Stomach (tissue), 19 donors: ENCODE measurements at places on chromosomes 2 and 18.

DNA sequence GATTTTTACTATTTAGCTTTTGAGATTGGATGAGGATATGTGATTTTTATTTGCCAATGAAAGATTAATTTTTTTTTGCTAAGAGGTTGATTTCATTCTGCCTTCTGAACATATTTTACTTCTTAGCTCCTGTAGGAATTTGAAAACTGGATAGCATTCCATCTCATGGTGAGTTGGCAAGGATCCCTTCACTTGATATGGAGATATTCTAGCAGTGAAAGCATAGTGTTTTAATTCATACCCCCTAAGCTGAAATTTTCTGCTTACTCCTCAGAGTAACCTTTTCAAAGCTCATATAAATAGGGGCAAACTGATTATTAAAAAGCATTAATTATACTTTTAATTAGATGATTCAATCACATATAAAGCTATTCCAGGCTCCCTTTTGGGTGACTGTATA lies 61.0 kb upstream of the KCNJ3 start:
- H3K27ac ChIP-seq: no peak overlapping the region
- no peaks in the 10 kb centered on the region for H3K27me3 ChIP-seq
- no peak overlapping the region for H3K4me3 ChIP-seq
- H3K36me3 ChIP-seq: no peaks in the 10 kb centered on the region
- no peaks in the 10 kb centered on the region for H3K4me1 ChIP-seq

DNA sequence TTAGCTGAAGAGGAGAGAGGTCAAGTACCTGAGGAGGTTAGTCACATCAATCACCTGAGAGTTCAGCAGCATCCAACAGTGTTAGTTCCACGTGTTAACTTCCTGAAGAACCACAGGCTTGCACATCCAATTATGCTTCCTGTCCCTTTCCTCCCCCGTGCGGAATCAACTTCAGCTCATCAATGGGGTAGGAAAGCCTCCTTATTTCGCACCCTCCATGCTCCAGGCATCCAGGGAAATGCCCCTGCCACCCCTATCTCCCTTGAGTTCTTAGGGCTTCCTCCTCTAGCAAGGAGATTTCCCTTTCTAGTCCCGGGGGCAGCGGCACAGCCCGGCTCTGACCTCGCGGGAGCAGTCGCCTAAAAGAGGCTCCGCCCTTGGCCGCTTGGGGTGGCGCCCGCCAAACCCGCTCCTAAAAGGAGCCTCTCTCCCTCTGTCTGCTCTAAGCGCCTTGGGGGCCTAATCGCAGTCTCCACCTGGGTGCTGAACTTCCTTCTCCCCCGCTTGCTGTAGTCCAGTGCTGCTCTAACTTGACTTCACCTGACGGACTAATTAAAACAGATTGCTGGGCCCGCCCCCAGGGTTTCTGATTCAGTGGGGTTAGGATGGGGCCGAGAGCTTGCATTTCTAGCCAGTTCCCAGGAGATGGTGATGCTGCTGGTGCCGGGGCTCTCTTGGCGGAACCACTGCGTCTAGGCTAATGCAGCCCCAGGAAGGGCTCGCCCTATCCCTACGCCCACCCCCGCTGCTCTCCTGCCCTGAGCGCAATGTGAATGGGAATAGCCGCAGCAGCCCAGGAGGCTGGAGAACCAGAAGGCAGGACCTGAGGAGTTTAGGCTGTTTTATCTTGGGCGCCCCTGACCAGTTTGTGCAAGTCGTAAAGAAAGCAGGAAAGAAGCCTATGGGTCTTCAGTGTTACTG lies 3.4 kb upstream of the TET3 start:
- peak; percentile 52 for DNase-seq
- H3K36me3 ChIP-seq: no peaks in the 10 kb centered on the region
- H3K27ac ChIP-seq: peak overlapping the region; percentile 95
- peak overlapping the region; percentile 26 for H3K4me3 ChIP-seq

DNA sequence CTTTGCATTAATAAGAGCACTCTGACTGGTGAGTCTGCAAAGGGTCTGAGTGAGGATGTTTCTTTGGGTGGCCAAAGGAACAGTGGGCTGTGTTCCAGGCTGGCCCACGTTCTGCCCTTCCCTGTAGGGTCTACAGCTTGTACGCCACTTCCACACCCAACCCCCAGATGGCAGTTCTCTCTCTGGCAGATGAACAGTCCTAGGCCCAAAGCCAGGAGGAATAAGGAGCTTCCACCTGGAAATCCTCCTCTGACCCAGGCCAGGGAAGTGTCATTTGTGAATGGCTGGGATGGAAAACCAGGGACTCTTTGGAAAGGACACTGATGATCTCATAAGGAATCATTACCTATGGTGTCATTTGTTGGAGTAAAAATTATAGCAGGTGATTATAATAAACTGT lies 6.6 kb downstream of the OTOF start:
- H3K4me3 ChIP-seq: no peak overlapping the region
- no peaks in the 10 kb centered on the region for H3K4me1 ChIP-seq
- no peak overlapping the region for H3K27ac ChIP-seq
- no peak for DNase-seq

GRCh38 chr2:168526641-168527040 lies 70.6 kb downstream of the CERS6 start:
- peaks cover 95% of the 10 kb centered on the region for H3K4me1 ChIP-seq
- H3K27me3 ChIP-seq: no peaks in the 10 kb centered on the region
- H3K27ac ChIP-seq: peak overlapping the region; percentile 77
- H3K36me3 ChIP-seq: no peaks in the 10 kb centered on the region
- H3K4me3 ChIP-seq: no peak overlapping the region

DNA sequence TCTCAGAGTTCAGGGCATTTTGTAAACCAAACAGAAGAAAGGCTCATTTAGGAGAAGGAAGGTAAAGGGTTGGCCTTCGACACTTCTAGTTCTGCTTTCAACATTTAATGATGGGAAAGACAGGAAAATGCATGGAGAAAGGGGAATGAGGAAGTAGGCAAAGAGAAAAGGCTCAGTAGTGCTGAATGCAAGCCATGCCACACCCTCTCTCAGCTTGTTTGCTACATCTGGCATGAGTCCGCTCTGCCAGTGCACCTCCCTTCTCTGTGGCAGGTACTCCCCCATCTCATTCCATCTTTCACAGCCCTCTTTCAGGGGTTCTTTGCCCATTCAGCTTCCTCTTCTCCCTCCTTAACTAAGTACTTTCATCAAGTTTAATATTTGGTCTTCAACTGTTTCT lies 120.9 kb upstream of the ITGB6 start:
- H3K4me3 ChIP-seq: no peak overlapping the region
- DNase-seq: peak; percentile 64
- H3K36me3 ChIP-seq: no peaks in the 10 kb centered on the region
- no peak overlapping the region for H3K27ac ChIP-seq

DNA sequence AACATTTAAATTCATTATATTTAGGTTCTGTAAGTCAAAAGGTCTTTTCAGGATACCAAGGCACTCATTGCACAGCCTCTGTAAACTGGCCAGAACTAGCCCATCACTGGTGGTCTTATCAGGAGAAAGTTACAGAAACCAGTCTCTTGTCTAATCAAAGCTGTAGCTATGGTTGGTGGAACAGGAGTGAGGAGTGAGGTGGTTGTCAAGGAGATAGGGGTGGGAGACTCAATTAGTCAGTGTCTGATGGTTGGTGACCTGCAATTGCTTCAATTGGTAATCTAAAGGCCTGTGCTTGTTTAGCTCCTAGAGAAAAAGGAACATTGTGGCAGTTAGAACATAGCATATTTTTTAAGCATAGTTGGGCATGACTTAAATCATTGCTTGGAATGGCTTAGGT lies 458.6 kb upstream of the CDH2 start:
- no peaks in the 10 kb centered on the region for H3K27me3 ChIP-seq
- no peak for DNase-seq
- no peak overlapping the region for H3K27ac ChIP-seq
- no peak overlapping the region for H3K4me3 ChIP-seq
- H3K36me3 ChIP-seq: no peaks in the 10 kb centered on the region

DNA sequence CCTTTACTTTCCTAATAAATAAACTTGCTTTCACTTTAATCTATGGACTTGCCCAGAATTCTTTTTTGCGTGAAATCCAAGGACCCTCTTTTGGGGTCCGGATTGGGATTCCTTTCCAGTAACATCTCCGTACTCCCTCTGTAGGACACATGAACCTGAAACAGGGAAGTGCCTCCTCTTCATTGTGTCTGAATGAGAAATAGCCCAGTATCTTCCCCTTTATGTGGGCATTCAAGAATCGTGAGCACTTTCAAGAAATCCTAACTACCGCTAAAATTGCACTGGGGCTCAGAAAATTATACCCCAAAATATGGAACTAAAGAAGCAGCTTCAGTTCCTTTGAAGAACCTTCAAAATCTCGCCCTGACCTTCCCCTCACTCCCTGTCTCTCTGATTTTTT lies 7.8 kb upstream of the POMC start:
- peaks cover 28% of the 10 kb centered on the region for H3K27me3 ChIP-seq
- no peaks in the 10 kb centered on the region for H3K36me3 ChIP-seq
- no peak overlapping the region for H3K27ac ChIP-seq
- no peak for DNase-seq
- no peak overlapping the region for H3K4me3 ChIP-seq

GRCh38 chr2:105597806-105598803 lies 146.6 kb upstream of the NCK2 start:
- no peaks in the 10 kb centered on the region for H3K36me3 ChIP-seq
- no peaks in the 10 kb centered on the region for H3K27me3 ChIP-seq
- H3K4me3 ChIP-seq: no peak overlapping the region
- DNase-seq: no peak
- no peaks in the 10 kb centered on the region for H3K4me1 ChIP-seq
- H3K27ac ChIP-seq: peak overlapping the region; percentile 5
